ENCODE measurements at places on chromosomes 13 and 19.
A peak's percentile ranks its signal among the peaks of the same experiment; 100 is the strongest.

- DNase-seq: no peak
Observed at GRCh38 chr19:30969591-30969990, 379.6 kb downstream of the TSHZ3 start.

GRCh38 chr19:30659638-30660037, 287.5 kb downstream of the ZNF536 start:
- no peak for DNase-seq

DNA sequence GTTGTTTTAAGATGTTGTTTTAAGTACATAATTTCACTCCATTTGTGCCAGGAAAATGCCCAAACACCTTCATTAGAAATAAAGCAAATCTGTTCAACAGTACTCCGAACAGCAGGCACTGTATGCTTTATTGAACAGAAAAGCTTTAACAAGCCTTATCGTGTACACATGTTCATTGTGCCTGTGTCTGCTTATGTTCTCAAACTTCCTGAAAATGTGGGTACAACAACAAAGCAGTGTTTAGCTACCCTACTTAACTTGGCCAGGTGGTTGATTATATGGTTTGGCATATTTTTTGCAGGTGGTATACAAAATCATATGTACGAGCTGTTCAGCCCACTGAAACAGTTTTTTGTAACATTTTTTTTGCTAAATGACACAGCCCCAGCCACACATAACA, 718.0 kb downstream of the DACH1 start:
- no peak for DNase-seq

DNA sequence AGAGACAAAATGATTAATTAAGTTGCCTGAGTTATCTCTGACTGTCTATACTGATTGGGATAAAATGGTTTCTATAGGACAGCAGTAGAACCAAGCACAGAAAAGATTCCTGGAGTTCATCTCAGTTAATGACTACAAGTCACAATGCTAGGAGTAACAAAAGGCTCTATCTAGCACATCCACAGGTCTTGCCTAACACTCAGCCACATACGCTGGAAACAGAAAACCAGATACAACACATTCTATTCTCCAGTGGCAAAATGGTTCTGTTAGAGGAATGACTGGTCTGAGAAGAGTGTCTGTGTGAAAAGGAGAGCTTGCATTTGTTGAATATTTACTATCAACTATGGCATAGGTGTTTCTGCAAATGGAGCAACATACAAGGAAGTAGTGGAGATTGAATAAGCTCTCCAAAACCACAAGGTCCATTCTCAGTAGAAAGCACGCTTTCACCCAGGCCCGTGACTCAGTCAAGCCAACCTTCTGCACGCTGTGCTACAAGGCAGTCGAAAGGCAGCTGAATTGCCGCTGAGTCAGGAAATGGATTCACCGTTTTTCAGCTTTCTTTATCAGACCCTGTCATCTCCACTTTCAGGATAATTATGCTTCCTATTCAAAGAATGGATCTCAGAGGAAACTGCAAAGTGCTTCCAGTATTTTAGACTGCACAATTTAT, 761.5 kb downstream of the EFNB2 start:
- DNase-seq: no peak

- no peak for DNase-seq
Observed at GRCh38 chr19:2077833-2078619, 18.1 kb downstream of the MOB3A start.

DNA sequence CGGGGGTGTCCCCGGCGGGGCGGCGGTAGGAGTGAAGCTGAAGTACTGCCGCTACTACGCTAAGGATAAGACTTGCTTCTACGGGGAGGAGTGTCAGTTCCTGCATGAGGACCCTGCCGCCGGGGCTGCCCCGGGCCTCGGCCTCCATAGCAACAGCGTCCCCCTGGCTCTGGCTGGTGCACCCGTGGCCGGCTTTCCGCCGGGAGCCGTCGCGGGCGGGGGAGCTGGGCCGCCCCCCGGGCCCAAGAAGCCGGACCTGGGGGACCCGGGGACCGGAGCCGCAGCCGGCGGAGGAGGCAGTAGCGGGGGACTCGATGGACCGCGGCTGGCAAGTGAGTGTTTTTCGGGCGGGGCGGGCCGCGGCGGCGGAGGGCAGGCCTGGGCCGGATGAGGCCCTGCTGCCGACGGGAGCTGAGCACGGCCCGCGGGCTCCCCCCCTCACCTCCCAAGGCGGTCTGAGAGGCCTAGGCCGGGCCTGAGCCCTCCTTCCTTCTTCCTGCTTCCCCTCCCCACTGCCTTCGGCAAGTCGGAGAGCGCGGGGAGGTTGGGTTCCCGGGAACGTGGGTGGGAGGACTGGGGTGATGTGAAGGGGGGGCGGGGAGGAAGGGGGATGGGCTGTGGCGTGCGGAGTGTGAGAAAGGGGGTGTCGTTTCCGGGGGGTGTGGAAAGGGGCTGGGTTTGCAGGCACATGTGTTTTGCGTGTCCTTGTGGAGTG, 568 bp downstream of the PAN3 start:
- DNase-seq: peak; percentile 80

- no peak for DNase-seq
Observed at GRCh38 chr13:89315287-89315686, 1644.1 kb downstream of the SLITRK5 start.

DNA sequence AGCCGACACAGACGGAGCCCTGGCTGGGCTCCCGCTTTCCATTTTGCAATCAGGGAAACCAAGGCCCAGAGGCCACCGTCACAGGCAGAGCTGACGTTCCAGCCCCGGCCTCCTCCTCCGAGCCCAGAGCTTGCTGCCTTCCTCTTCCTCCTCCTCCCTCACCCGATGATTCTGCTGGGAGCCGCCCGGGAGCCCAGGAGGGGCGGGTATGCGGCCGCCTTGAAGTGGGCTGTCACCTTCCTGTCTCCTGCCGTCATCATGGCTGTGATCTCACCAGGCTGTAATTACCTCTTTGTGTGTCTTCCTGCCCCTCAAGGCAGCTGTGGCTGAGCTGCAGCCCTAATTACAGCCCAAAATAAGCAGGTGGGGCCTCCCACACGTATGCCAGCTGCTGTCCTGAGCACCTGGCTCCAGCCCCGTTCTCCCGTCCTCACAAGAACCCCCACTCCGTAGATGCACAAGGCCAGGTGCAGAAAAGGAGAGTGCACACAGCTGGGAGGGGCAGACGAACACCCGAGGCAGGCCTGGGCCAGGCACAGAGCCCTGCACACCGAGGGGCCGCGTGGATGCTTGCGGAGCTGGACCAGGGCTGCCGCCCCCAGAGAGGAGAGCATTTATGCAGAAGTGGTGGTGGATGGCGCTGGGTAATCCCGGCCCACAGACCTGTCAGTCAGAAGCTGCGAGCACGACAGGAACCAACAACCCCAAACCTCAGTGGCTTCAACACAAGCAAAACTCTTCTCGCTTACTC, 4.0 kb downstream of the TPGS1 start:
- DNase-seq: peak; percentile 29
